Ascending aorta (tissue), 2 donors: ENCODE measurements at places on chromosomes 7 and 10.

- DNase-seq: no peak
Observed at GRCh38 chr7:138483531-138483930, 23.5 kb downstream of the TRIM24 start.

DNA sequence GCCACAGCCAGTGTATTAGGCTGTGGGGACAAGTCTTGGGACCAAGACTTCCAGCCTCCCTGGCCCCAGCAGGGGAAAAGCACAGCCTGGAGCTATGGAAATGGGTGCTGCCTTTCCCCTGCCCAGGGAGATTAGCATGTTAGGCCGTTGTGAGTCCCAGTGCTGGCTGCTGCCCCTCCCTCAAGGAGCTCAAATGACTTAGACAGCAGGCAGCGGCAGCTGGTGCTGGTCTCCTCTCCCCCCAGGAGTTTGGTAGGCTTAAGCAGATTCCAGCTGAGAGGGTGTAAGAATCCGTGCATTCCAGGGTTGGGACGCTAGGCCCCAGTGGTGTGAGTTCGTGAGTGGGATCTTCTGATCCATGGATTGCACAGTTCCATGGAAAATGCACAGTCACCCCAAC is 301.5 kb upstream of the PHF14 start:
- no peak for DNase-seq

- no peak for DNase-seq
Observed at GRCh38 chr7:86280150-86280549, 363.6 kb upstream of the GRM3 start.

DNA sequence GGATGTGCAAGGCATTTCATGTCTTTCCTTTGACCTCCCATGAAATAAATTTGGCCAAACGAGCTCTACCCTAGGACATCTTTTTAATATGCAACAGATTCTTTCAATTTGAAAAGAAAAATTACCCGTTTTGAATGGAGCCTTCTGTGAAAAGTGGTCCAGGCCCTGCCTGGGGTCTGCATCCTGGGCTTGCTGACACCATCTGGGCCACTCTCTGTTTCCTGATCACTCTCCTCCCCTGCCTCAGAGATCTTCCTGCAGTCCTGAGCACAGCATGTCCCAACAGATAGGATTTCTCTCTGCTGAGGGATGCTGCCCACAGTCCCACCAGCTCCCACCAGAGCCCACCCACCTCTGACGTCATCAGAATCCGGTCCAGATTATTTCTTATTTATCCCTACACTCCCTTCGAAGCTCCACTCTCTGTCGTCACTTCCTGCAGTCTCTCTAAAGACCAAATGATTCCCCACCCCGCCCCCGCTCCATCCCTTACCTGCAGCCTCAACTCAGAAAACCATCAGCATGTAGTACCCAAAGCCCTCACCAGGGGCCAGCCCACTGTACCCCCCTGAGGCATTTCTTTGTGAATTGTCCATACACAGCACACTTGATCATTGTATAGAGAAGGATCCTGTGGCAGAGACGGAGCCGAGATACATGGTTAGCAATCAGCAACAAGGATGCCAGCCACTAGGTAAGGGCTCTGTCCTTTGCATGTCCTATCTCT is 192.1 kb upstream of the MGMT start:
- DNase-seq: no peak

DNA sequence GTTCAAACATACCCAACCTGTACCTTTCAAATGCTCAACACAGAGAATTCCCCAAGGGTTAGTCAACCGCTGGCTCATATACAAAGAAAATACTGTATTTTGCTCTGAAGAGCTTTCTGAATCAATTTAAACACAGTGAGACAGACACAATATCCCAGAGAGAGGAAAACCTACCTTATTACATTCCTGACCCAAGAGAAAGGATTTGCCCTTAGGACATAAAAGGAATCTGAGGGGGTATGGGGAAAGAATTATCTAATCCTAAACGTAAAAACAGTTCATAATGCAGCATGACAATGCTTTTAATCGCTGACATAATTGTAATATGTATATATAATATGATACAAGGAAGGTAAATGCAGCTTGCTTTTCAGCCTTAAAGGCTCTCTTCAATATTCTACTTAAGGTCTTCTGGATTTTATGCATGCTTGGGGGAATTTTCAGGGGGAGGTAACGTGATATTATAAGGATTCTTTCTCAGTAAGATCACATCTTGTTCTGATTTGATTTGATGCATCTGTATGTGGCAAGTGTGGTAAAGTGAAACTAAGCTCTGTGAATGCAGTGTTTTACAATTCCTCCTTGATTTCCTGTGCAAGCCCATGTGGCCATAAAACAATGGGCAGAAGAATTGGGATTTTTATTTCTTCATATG is 240.5 kb downstream of the GLI3 start:
- DNase-seq: no peak

- DNase-seq: no peak
Observed at GRCh38 chr7:119935418-119936025, 337.5 kb upstream of the KCND2 start.

GRCh38 chr7:83339907-83340306 is 177.2 kb upstream of the PCLO start:
- no peak for DNase-seq

GRCh38 chr10:128151031-128151430 is 24.8 kb upstream of the MKI67 start:
- DNase-seq: no peak

- no peak for DNase-seq
Observed at GRCh38 chr10:85651497-85651882, 715.1 kb downstream of the GRID1 start.

DNA sequence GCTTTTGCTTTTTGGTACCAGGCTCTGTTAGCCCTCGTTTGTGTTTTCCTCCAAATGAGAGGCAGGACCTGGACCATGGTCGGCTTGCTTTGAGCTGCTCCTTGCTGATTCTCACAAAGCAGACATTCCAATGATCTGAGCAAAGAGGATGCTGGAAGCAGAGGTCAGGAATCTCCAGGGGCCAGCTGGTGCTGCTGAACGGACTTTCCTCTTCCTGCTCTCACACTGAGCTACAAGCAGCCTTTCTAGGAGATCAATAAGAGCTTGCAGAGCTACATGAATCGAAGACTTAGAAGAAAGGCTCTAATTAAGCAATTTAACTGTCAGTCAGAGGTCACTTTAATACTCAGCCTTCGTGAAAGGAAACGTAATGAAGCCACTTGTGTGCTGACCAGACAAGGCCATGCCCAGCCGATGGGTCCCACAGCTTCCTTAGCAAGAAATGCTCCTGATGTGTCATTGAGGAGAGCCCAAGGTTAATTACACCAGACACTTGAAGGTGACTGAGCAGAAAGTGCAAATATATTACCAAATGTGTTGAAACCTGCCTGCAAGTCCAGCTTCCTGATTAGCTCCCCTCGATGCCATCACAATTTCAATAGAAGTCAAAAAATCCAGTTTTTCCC is 151.3 kb upstream of the RSU1 start:
- no peak for DNase-seq

GRCh38 chr7:27211764-27212204 is 11.9 kb upstream of the HOXA13 start:
- no peak for DNase-seq

DNA sequence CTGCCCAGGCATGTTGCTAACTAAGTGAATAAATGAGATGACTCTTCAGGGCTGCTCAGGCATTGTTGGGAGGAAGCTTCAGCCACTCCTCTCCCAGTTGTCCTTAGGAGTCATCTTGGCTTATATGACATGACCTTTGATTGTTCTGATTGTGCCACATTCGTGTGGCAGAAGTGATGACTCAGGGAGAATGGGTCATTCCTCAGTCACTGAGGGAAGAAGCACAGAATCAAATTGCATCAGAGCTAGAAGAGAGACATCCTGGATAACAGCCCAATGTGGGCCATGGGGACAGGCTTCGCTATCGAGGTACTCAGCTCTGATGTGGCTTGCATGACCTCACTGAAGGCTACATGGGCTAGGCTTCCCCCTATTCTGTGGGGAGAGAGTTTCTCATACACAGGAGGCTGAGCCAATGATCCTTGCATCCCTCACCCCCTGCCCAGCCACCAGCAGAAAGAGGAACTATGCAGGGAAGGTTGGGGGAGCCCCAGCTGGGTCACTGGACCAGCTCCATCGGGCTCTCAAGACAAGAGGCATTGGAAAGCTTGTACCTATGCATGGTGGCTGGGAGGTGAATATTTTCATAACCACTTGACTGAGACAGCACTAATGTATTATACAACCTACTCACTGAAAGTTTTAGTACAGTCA is 6.0 kb upstream of the HMX3 start:
- DNase-seq: no peak

DNA sequence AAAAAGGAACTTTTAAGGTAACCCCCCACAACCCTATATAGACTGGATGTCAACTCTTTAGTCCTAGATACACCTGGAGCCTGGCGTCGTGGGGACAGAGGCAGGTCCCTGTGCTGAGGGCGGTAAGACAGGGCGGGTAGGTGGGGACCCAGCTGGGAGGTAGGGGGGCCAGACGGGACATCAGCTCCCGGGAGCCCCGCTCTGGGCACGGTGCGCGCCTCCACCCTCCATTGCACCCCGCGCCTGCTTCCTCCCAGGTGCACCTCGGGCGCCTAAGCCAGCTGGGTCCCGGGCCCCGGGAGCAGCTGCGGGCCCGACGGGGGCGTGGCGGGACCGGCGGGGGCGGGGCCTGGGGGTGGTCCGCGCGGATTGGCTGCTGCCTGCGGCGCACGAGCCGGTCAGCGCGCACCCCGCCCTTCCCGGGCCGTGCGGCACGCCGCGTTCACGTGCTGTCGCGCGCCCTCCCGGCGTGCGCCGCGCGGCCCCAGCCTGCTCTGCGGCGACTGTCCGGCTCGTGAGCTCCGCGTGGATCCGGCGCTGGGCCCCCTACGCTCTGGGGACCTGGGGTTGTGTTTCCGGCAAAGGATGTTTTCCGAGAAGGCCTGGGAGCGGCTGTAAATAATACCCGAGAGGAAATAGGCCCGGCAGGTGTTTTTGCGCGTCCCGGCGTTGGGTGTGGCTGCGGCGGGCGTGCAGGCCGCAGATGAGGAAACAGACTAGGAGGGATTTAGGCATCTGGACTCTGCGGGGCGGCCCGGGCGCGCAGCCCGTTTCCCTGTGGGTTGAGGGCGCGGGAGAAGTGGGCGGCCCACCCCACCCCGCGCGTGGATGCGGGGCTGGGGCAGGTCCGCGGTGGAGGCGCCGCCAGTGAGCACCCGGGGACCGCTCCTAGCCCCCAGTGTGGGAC is 39.1 kb upstream of the PFKFB3 start:
- peak; percentile 91 for DNase-seq

DNA sequence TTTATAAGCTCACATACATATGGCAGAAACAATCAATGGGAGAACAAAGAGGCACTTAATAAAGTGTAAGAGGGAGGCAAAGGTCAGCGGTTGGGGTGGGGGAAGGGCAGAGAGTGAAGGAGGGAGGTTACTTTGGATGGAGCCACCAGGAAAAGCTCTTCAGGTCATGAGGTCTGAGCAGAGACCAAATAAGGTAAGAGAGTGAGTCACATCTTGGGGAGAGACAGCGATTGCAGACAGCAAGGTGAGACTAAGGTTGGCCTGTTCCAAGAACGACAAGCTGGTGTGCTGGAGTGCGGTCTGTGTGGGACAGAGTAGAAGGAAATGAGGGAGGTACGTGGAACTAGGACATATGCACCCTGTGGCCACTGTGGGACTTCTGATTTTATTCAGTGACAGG is 74.3 kb upstream of the TOMM7 start:
- DNase-seq: no peak

GRCh38 chr7:75938921-75939320 is 24.0 kb downstream of the POR start:
- no peak for DNase-seq

DNA sequence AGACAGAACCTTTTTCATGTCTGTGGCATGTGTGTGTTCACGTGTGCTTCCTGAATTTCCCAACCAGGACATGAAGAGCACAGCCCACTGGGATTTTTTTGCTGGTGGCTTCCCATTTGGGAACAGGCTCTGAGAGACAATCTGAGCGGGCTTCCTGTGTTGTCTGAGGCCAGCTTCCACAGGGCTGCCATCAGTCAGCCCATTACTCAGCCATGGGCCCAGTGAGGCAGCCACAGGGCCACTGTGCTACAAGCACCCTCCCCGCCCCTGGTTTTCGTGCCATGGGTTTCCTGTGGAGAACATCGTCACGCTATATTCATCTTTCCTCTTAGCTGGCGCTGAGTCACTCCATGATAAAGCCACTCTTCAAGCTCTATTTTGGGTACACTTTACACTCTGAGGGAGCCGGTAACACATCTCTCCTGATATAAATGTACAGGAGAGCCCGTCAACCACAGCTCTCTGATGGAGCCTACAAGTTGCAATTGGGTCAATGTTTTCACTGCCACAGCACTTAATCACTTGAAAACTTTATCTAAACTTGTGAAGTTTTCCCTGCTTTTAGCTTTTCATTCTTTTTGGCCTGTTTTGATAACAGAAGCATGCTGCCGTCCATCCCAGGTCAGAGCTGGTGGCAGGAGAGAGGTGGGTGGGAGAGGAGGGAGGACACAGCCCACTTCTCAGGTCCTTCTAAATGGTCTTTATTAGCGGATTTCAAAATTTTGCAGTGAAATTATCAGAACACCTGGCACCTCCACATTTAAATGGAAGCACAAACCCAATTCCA is 96.9 kb downstream of the HIPK2 start:
- DNase-seq: peak; percentile 94

DNA sequence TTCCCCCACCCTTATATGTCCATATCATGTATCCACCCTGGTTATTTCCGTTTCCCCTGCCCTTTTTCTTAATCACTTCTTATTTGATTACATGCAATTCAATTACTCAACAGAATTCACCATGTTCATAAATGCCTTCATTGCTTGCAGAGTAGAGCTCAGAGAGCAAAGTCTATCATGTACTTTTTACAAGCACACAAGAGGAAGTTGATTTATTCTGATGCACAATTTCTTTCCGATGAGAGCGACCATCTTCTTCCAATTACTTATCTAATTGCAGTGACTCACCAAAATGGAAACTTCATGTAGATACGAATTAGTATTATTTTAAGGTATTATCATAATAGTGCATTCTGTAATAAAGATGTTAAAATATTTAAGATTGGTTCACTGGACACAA is 430.5 kb upstream of the KLF6 start:
- DNase-seq: no peak

DNA sequence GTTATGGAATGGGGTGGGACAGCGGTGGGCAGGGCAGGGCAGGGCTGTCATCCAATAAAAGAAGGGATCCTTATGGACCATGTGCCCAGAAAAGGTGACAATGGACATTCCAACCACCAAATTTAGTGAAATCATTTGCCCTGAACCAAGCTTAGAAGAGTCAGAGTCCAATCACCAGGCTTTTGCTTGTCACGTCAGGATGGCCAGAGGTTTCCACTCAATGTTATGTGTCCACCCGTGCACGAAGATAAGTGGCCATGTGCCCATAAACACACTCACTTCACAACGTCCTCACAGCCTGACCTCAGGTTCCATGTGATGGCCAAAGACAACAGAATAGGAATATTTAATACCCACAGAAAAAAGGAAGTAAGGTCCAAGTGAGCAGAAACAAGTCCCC is 36.6 kb upstream of the PLPP4 start:
- DNase-seq: no peak

GRCh38 chr10:22047812-22048211 is 44.3 kb upstream of the DNAJC1 start:
- DNase-seq: no peak
